ENCODE measurements at places on chromosomes 2 and 18. TPM values are rescaled to one million over a fixed set of nuclear protein-coding genes. Genes with fewer than 3 reads are reported as not detected.
A peak's percentile ranks its signal among the peaks of the same experiment; 100 is the strongest.

DNA sequence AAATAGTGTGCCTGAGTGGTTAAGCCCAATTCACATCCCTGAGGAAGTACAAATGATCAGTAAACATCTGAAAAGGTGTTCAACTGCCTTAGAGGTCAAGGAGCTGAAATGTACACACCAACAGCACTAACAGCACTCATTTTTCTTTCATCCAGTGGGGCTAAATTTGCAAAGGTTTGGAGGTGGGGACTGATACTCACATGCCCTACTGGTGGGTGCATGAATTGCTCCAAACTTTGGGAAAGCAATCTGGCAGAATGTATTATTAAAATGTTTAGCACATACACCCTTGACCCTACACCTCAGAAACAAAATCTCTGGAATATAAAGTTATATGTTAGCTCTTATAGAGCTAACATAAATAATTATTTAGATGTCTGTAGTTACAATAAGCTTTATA is 19.0 kb upstream of the FAM178B start:
- DNase-seq, result peak; percentile 62

Gene CEBPZ
- 118 TPM for total RNA-seq

Gene ZNF396
- total RNA-seq, result 4.5 TPM

- no peak for DNase-seq
Observed at GRCh38 chr18:8937160-8938094, 165.1 kb upstream of the NDUFV2 start.

- no peak for DNase-seq
Observed at GRCh38 chr2:134027980-134028379, 225.9 kb upstream of the MGAT5 start.

DNA sequence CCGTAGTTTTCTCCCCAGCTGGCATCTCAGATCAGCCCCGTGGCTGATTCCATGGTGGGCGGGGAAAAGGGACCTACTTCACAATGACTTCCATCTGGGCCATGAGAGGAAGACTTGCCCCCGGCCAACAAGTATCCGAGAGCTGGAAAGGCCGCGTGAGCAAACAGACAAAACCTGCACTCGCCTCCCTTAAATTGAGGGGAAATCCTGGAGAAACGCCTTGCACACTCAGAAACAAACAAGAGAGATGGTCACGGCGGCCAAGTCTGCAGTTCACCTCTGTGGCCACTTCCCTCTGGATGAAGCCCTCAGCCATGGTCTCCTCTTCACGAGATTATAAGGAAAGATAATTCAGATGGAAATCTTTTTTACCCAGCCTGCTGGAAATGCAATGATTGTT is 39.4 kb upstream of the TPO start:
- no peak for DNase-seq

GRCh38 chr2:237450108-237450507 is 36.1 kb upstream of the COL6A3 start:
- no peak for DNase-seq
